ENCODE measurements at places on chromosomes 5 and 9. TPM values are rescaled to one million over a fixed set of nuclear protein-coding genes. Genes with fewer than 3 reads are reported as not detected.

Gene SMIM33
- polyA plus RNA-seq, result 0.46 TPM

Gene GABRA6
- polyA plus RNA-seq, result not detected

Gene IFNA21
- polyA plus RNA-seq, result not detected

Gene PROP1
- not detected for polyA plus RNA-seq

Gene C9orf50
- polyA plus RNA-seq, result 0.13 TPM

Gene PCDHB4
- polyA plus RNA-seq, result 0.15 TPM

Gene SPATA31A5
- not detected for polyA plus RNA-seq

Gene APBA1
- 0.76 TPM for polyA plus RNA-seq

Gene GMCL2
- polyA plus RNA-seq, result not detected

Gene CHSY3
- polyA plus RNA-seq, result 0.25 TPM

Gene CARTPT
- polyA plus RNA-seq, result not detected

Gene SLC26A2
- 7.4 TPM for polyA plus RNA-seq

Gene C5orf58
- polyA plus RNA-seq, result 4.6 TPM

Gene SH3GL2
- 8.2 TPM for polyA plus RNA-seq

Gene PDE6A
- polyA plus RNA-seq, result not detected

Gene PKD2L2
- not detected for polyA plus RNA-seq

Gene OLFML2A
- polyA plus RNA-seq, result 3.9 TPM

Gene OBP2B
- polyA plus RNA-seq, result not detected

Gene ZNF354C
- 0.92 TPM for polyA plus RNA-seq

Gene ACSL6
- polyA plus RNA-seq, result 0.61 TPM

Gene PIP5KL1
- 3.3 TPM for polyA plus RNA-seq

Gene ACTBL2
- 0.05 TPM for polyA plus RNA-seq

Gene CD72
- 0.61 TPM for polyA plus RNA-seq

Gene SH3TC2
- polyA plus RNA-seq, result 0.46 TPM

Gene CNOT6
- 4.7 TPM for polyA plus RNA-seq

Gene CCDC171
- polyA plus RNA-seq, result not detected

Gene FGF18
- polyA plus RNA-seq, result 0.68 TPM

Gene ANKRD18B
- polyA plus RNA-seq, result not detected

Gene GLRA1
- polyA plus RNA-seq, result not detected

Gene GAS1
- 2.5 TPM for polyA plus RNA-seq

Gene FREM1
- polyA plus RNA-seq, result 0.12 TPM

Gene FOXD4L5
- polyA plus RNA-seq, result not detected

Gene CHMP5
- 77.9 TPM for polyA plus RNA-seq

Gene NEURL1B
- 4.2 TPM for polyA plus RNA-seq

Gene CTSV
- polyA plus RNA-seq, result 6.0 TPM

Gene ZDHHC11
- 1.6 TPM for polyA plus RNA-seq

Gene SH3RF2
- 23.1 TPM for polyA plus RNA-seq

Data from stomach (tissue), 19 donors.